EH (cell line): ENCODE measurements at places on chromosomes 4 and X.

DNA sequence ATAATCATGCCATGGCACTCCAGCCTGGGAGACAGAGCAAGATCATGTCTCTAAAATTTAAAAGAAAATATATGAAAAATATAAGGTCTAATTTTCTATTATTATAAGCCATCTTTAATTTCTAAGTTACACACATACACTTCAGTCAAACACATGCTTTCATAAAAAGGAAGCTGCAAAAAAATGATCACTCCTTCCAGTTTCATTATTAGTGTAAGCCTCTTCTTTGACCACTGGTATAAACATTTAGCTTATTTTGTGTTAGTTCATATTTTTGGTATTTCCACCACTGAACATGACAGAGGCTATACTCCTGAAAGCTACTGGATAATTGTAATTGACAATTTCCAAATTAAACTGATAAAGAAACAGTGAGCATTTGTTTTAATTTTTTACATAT, 163.3 kb upstream of the USP38 start:
- DNase-seq, result no peak

DNA sequence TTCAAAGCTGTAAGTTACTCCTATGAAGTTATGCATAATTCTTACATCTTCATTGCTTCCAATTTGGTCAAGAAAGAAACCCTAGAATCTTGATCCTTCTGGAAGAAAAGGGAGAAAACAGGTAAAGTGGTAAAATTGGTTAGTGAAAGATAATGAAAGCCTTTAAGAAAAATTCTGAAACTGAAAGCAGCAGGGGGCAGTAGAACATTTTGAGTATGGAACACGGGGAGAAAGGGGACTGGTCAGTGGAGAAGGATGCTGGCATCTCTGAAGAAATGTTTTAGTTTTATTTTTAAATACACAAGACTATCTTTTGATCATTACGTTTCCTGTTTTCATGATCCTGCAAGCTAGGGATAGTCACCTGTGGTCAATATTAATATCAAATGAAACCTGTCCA, 54.3 kb downstream of the SLIT2 start:
- peak; percentile 52 for DNase-seq

GRCh38 chr4:128574706-128575105, 234.8 kb upstream of the JADE1 start:
- DNase-seq, result peak; percentile 52

DNA sequence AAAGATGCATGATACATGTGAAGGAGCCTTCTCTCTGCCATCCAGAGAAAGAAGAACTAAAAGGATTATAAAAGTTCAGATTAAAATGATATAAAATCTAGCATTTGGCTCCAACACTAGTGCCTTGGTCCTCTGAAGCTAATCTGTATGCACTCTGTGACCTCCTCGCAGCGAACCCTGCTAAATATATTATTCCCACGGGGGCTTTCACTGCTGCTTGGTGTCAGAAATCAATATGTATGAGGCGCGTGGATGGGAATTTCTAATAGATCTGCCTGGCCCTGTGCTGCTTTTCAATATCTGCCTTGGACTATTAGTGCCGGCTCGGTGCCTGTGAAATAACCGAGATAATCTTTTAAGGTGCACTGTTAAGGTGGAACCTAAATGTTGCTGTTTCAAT, 69.7 kb downstream of the CXXC4 start:
- no peak for DNase-seq

- DNase-seq, result peak; percentile 35
Measured at GRCh38 chr4:106493086-106493485, 124.5 kb upstream of the GIMD1 start.

- no peak for DNase-seq
Measured at GRCh38 chrX:142214081-142214480, 9.0 kb upstream of the MAGEC2 start.

DNA sequence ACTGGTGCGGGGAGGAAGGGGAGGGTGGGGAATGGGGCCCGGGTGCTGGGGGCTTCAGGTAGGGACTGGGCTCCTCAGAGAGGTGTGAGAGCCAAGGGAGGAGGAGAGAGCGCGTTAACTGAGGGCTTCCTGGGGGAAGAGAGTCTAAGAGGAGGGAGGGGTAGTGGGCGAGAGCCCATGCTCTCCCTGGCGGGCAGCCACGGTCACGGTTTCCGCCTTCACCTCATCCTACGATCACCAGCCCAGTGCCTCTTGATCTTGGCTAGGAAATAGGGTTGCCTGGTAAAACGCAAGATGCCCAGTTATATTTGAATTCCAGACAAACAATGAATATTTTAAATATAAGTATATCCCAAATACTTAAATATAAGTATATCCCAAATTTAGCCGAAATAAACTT, 60.8 kb upstream of the GRPEL1 start:
- no peak for DNase-seq

GRCh38 chrX:148580016-148580415, 79.6 kb downstream of the AFF2 start:
- no peak for DNase-seq

- no peak for DNase-seq
Measured at GRCh38 chrX:70527610-70528345, 83.1 kb downstream of the DLG3 start.

GRCh38 chr4:109302361-109303139, at the start of gene COL25A1:
TSS of gene COL25A1 (minus strand) at chr4:109302658.
- peak; percentile 40 for DNase-seq

DNA sequence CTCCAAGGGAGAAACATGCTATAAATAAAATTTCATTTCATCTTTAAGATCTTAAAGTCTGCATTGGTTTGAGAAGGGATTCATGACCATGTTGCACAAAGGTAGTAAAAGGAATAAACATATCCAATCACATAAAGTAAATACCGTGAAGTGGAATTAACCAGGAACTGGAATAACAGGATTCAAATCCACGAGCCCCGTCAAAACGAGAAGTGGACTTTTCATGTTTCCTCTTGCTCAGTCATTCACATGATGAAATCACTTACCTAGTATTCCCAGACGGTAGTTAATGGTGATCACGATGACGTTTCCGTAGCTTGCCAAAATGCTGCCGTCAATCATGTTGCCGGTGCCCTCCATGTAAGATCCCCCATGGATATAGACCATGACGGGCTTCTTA, 199.7 kb downstream of the NLGN4X start:
- no peak for DNase-seq

DNA sequence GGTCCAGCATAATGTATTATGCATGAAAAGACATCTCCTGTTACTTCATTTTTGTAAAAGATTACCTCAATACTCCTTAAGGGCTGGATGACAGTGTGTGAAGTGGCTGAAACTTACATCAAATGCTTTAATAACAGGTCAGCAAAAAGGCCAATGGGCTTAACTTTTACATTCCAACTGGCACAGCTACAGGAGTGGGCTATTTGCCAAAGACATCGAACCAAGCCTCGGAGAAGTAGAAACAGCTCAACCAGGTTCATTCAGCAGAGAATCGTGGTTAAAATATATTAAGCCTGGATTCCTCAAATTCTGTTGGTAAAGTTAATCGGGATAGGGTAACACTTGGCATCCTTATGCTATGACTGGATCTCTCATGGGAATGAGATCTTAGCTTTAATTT, 639.7 kb downstream of the TRIML1 start:
- no peak for DNase-seq
